ENCODE measurements at places on chromosomes 5 and 9. TPM values are rescaled to one million over a fixed set of nuclear protein-coding genes. Genes with fewer than 3 reads are reported as not detected.

The ORM1 gene
- total RNA-seq, result 4.8 TPM

The UGT3A2 gene
- total RNA-seq, result 21.4 TPM

The THBS4 gene
- total RNA-seq, result 12.3 TPM

DNA sequence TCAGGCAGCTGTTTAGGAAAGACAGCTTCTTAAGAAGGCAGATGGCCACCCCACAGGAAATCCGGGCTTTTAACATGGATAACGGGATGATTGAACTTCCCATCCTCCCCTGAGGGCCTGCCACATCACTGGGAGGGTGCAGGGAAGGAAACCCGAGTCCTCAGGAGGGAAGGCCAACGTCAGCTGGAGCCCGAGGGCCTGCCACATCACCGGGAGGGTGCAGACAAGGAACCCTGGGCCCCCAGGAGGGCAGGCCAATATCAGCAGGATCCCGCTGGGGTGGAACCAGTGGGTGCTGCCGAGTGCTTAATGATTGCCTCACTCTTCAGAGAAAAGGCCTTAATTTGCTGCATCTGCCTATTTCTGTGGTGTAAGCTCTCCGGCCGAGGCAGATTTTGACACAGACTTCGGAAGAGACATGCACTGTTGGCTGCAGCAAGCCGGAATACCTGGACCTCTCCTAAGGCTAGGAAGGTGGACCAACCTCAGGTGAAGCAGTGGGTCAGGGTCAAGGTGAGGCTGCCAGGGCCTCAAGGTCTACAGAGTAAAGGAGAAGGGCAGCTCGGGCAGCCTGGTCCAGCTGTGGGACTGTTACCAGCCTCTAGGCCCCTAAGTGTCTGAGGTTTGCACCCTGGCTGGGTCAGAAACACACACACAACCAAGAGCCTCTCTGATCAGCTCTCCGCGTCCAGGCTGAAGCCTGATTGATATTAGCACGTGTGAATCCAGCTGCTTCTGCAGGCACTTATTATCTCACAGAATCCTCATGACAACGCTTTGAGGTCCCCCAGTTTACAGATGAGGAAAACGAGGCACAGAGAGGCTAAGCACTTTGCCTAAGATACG, 14.8 kb upstream of the COL5A1 start:
- DNase-seq, result peak; percentile 30

DNA sequence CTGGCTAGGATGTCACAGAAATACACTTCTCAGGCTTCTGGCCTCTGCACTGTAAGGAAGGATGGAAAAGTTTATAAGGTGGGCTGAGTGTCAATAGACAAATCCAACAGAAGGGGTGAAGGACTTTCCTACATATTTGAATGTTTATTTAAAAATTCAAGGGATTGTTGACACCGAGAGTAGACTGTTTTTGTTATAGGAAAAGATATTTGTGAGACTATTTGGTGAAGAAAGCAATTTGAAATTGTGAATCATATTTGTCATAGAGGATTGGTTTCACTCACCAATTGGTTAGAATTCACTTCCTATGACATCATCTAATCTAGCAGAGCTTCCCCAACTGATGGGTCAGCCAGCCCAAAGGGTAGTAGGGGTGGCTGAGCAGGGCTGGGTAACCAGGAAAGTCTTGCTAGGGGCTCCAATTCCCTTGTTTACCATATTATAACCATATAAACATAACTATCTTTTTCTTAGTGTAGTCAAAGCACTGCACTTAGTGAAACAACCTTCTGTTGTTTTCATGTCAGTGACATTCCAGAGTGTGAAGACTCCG, 14.9 kb upstream of the MEGF10 start:
- DNase-seq, result no peak

Measured in skin of body (tissue), 3 donors.